ENCODE measurements at places on chromosomes 16 and 17.

GRCh38 chr17:55677446-55677845 lies 45.2 kb downstream of the TMEM100 start:
- no peak for DNase-seq

DNA sequence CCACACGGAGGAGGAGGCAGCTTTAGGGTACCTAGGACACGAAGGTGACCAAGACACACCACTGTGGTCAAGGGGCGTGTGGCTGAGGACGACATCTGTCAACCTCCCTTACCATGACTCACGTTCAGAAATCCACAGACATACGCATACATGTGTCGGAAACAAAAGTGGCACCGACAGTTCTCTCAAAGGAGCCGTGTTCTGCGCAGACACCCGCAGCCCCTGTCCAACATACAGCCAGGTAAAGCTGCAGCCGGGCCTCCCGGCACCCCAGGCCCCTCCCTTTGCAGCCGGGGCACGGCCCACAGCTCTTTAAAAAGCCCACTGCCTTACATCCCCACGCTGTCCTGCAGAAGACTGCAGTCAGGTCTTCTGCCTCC lies 40.5 kb upstream of the KLHDC4 start:
- peak; percentile 49 for DNase-seq

GRCh38 chr17:40464392-40464855 lies 21.2 kb downstream of the IGFBP4 start:
- DNase-seq: no peak

- DNase-seq: no peak
Measured at GRCh38 chr16:19722981-19723380, 4.9 kb downstream of the IQCK start.

DNA sequence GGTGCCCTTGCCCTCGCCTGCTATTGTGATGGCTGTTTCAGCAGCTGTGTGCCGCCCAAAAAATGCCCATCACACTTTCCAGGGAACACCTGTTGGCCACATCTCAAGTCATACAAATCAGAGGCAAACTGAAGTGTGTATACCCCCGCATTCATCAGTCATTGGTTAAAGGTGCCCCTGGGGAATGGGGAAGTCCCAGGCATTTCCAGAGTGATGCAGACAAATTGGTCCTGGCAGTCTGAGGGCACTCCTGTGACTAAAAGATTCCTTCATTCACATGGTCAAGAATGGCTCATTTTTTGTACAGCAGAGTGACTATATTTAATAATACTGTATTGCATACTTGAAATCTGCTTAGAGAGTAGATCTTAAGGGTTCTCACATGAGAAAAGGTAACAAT lies 102.9 kb upstream of the TMEM97 start:
- DNase-seq: no peak

GRCh38 chr16:27571433-27572326 lies 21.7 kb downstream of the KATNIP start:
- DNase-seq: no peak

- no peak for DNase-seq
Measured at GRCh38 chr17:77852731-77853130, 105.8 kb upstream of the TNRC6C start.

GRCh38 chr16:9567666-9568065 lies 476.2 kb downstream of the HAPSTR1 start:
- DNase-seq: no peak

DNA sequence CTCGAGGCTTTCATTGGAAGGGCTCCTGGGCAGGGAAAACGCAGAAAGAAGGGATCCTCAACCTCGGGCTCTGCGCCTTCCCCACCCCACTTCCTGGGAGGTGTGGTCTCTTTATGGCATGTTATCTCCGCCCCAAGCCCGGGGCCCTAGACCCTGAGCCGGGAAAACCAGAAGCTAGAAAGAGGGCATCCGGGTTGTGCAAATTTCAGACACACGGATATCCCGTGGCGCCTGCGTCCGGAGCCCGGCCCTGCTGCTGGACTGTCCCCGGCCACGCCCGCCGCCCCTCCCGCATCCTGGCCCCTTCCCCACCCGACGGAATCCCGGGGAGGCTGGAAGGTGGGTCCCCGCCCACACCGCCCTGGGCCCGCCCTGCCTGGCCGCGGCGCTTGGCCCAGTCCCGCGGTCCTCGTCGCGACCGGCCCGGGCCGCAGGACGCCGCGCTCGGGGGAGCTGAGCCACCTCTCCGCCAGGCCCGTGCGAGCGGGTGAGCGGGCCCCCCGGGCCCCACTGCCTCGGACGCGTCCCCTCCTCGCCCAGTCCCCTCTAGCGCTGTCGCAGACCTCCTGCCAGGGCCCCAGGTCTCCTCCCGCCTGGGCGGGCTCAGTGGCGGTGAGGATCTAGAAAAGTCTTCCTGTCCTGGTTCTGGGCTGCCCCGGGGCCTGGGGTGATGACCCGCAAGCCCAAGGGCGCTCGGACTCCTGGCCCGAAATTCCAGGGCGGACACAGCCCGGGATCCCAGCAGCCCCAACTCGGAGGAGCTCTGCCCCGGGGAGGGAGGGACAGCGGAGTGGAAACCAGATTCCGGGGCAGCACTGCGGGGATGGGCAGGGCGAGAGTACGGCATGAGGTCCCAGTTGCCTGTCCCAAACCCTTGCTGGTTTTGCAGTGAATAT lies at the start of gene SLC16A5:
TSS of gene SLC16A5 (plus strand) at position 397 of the 896 bp plus-strand sequence. CDS start 5,683 bp downstream, outside the sequence.
- DNase-seq: peak; percentile 98

GRCh38 chr17:7323731-7324437 lies 5.3 kb downstream of the NEURL4 start:
- no peak for DNase-seq

- DNase-seq: no peak
Measured at GRCh38 chr16:19644877-19645276, 73.2 kb downstream of the KNOP1 start.

- DNase-seq: no peak
Measured at GRCh38 chr16:17287166-17287800, 183.5 kb downstream of the XYLT1 start.

- no peak for DNase-seq
Measured at GRCh38 chr16:53091466-53092211, 36.8 kb downstream of the CHD9 start.

- DNase-seq: no peak
Measured at GRCh38 chr16:28011971-28012445, 51.5 kb downstream of the GSG1L start.

GRCh38 chr16:75311383-75311938 lies 60.0 kb upstream of the BCAR1 start:
- DNase-seq: no peak

DNA sequence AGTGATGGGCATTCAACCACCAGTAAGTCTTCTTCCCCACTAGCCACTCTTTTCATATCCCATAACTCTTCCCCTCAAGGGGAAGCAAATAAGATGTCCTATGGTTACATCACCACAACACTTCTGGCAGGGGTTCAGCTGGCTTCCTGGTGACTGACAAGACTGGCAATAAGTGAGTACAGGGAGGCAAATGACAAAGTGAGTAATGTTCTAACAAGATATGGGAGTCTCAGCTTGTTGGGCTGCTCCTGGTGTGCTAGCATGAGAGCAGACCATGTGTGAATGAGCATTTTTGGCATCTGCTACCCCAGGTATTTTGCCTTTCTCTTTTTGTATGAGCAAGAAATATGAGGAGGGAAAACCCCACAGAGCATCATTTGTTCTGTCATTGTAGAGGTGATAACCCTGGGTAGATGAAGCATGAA lies 9.9 kb downstream of the TMIGD1 start:
- DNase-seq: peak; percentile 21

DNA sequence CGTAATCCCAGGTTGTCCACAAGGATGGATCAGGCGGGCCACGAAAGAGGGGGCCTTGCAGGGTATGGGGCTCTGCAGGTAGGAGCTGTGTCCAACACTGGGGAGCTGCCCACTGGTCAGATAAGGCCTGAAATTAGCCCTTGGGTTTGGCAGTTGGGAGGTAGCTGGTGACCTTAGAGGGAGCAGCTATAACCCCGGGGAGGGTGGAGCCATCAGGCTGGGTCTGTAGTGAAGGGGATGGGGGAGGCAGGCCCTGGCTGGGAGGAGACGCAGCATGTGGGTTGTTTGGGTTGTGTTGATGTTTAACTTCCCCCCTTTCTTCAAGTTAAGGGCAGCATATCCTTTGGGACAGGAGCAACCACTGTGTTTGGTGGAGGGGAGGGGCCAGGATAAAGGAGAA lies 5.9 kb downstream of the MLLT6 start:
- DNase-seq: no peak

DNA sequence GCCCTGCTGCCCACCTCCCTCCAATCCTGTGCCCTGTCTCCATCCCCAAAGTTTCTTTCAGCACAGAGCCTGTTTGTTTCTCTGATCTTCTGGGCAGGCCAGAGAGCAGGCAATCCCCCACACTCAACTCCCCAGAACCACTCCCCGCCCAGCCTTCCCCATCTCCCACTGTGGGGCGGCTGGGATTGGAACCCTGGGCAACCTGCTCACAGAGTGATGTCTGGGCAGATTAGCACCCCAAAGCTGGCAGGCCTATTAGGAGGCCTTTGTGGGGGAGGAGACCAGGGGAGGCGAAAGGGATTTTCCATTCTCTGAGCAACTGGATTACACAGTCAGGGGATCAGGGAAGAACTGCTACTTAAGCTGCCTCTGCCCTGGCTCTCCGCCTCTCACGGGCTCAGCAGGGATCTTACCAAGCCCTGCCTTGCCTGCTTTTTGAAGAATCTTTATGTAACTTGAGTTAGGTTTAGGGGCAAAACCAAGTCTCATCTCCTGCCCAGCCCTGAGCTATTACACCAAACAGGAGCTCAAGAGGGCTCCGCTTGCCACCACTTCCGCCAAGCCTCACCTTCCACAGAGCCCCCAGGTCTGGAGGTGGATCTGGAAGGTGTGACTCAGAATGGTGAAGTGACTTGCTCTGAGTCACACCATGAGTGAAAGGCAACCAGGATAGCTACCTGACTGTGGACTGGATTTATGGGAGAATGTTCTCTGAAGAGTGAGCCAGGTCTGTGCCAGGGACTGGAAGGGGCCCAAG lies 16.0 kb upstream of the LHX1 start:
- DNase-seq: peak; percentile 96

DNA sequence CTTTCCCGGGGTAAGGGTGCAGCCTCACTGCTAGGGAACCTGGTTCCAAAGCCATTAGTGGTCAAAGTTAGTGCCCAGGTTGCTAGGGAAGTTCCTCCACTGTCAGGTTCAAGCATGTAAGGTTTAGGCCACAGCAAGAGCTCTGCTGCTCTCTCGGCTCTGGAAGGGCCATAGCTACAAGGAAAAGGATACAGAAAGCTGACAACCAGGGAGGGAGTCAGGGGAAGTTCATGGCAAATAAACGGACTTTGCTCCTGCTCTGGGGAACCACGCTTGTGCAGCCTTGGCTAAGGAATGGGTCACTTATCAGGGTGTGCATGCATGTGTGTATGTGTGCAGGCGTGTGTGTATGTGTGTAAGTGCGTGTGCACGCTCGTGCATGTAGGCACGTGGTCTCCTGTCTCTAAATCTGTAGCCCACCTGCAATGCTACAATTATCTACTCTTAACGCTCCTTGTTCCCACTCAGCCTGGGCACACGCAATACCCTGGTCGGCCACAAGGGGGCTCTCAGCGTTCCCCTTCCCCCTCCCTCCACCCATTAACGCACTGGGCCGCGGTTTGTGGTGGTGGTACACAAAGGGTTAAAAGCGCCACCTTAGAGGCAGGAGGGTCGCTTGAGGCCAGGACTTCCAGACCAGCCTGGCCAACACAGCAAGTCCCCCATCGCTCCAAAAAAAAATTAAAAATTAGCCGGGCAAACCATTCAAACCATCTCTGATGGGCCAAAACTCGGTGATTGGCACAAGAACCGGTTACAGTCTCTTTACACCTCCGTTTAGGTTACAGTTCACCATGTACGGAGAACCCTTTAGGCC lies 48.4 kb upstream of the KDM8 start:
- peak; percentile 74 for DNase-seq

GRCh38 chr17:7988750-7989178 lies 13.7 kb upstream of the GUCY2D start:
- DNase-seq: peak; percentile 62
